ENCODE measurements at places on chromosomes 3 and 15.
A peak's percentile ranks its signal among the peaks of the same experiment; 100 is the strongest.

GRCh38 chr3:53845103-53845880, 927 bp downstream of the CHDH start:
- no peak for DNase-seq

DNA sequence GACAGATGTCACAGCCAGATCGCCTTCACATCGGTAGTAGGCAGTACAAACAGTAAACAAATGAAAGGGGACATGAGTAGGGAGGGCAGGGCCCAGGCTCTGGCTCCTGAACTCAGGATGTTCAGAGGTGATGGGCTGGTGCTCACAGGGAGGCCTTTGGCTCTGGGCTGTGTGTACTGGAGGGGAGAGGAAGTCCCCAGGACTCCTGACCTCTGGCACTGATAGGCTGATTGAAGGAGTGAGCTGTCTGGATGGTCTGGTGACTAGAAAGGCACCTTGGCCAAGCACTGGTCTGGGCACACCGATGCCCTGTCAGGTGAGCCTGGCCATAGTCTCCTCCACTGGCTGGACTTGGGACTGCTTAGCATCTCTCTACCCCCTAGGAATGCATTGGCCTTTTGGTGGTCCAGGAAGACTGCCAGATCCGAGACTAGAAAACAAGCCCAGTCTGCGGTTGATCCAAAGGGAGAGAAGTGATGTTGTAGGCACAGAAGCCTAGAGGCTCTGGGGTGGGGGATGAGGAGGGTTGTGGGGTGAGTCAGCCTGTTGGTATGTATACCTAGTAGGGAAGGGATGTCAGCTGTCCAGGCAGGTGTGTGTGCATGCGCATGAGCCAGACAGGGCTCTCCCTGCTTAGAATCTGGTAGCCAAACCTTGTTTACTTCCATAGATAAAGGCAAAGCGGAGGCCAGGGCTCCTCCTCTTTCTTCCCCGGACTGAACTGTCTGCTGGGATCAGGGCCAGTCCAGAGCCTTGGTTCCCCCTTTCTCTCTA, 1.9 kb downstream of the SPINT1 start:
- no peak for DNase-seq

GRCh38 chr3:162558016-162558415, 1061.4 kb downstream of the OTOL1 start:
- DNase-seq, result no peak

GRCh38 chr3:16513141-16514020, at the start of gene RFTN1:
Gene RFTN1, minus strand, starts transcription at chr3:16513699. Its CDS starts 19,830 bp downstream, at chr3:16493869.
- peak; percentile 38 for DNase-seq

GRCh38 chr3:128521715-128522114, 28.7 kb upstream of the GATA2 start:
- DNase-seq, result no peak

GRCh38 chr3:102016417-102016816, 167.1 kb downstream of the NFKBIZ start:
- DNase-seq, result no peak

GRCh38 chr3:112360561-112360960, 27.6 kb downstream of the CD200 start:
- no peak for DNase-seq

DNA sequence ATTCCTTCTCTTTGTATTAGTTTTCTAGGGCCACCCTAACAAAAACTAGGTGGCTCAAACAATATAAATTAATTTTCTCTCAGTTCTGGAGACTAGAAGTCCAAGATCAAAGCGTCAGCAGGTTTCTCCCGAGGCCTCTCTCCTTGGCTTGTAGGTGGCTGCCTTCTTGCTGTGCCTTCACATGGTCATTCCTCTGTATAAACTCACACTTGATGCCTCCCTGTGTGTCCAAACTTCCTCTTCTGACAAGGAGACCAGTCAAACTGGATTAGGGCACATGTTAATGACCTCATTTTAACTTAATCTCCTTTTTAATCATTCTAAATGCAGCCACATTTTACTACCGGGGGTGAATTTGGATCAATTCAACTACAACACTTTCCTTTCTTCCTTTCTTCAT, 691.1 kb downstream of the DIPK2A start:
- no peak for DNase-seq

DNA sequence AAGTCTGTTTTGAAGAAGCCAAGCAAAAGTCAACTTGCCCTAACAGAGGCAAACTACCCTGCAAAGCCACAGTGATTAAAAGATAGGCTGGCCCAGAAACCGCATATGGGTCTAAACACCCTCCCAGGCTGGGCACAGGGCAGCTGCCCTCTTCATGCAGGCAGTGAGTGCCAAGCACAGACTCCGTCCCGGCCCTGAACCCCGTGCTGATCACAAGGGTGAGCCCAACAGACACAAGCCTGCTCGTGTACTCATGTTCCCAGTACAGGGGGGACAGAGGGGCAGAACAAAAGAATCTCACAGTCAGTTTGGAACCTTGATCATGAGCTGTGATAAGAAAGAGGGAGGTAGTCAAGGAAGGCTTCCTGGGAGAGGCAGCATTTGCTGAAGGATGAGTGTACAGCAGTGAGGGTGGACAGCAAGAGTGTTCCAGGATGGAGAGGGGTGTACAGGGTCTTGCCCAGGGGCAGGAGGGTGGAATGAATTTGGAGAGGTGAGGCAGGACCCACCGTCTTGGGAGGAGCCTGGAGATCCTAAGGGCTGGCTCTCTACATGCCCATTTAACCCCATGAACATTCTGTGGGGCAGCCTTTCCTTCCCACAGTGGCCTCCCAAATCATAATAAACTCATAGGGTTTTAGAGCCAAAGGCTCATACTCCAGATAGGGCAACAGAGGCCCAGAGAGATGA, 43.2 kb upstream of the PRR23E start:
- no peak for DNase-seq

DNA sequence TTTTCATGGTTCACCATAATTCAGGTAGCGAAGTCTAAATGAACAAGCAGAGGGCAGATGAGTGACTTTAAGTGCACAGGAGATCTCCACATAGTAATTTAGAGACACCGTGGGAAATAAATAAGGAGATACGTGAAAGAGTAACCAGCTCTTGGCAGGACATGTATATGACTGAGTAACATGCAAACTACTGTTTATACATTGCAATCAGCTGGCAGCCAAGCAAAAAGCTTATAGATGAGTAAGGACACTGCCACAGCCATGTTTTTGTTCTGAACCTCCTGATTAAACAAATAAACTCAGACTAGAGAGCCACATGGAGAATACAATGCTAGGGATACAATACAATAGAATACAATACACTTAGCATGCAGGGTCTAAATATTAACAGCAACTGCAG, 252.4 kb downstream of the FHIT start:
- DNase-seq, result no peak

DNA sequence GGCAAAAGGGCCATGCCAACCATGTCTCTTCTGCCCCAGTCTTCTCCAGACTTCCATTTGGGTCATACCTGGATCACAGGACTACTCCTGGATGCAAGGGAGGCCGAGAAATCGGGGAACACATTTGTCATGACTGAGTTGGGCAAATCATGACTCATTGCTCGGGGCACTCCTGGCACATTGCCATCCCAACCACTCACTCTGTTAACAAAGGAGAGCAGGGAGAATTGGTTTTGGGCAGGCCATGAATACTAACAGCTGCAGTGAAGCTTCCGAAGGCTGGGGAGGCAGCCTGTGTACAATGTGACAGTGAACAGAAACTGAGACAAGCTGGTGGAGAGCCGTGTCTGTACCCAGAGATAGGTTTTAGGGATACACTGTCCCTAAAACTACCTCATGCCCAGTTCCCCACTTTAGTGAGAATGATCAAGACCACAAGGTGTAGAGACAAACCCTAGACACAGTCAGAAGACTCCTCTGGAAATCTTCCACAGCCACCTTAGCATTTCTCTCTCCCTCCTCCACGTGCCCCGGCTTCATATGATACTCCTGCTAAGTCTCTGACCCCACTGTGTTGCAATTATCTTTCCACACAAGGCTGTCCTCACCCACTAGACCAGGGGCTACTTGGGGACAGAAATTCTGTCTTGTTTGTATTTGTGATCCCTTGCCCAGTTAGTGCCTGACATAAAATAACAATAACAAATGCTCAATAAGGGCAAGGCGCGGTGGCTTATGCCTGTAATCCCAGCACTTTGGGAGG, 10.5 kb upstream of the BUB1B start:
- DNase-seq, result no peak

GRCh38 chr3:45596290-45596791, 1.8 kb downstream of the LIMD1 start:
- no peak for DNase-seq

- peak; percentile 67 for DNase-seq
Observed at GRCh38 chr3:67947808-67948508, 293.5 kb upstream of the SUCLG2 start.

DNA sequence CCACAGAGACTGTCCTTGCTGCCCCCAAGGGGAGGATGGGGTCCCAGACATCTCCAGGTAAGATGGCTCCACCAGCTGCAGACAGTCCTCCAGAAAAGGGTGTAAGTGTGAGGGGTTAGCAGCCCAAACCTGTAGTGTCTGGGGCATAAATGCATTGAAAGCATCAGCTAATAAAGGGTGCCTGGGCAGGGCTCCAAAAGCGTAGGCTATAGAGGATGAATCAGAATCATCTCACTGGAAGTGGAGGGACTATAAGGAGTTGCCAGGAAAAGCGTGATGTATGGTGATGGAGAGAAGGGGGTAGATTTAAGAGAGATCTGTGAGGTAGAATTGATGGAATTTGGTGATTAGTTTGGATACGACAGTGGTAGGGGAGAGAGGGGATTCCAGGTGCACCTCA, 79.9 kb upstream of the ONECUT1 start:
- DNase-seq, result no peak

GRCh38 chr3:66419036-66419435, 81.8 kb downstream of the LRIG1 start:
- no peak for DNase-seq

GRCh38 chr3:181880331-181880730, 168.6 kb downstream of the SOX2 start:
- no peak for DNase-seq

DNA sequence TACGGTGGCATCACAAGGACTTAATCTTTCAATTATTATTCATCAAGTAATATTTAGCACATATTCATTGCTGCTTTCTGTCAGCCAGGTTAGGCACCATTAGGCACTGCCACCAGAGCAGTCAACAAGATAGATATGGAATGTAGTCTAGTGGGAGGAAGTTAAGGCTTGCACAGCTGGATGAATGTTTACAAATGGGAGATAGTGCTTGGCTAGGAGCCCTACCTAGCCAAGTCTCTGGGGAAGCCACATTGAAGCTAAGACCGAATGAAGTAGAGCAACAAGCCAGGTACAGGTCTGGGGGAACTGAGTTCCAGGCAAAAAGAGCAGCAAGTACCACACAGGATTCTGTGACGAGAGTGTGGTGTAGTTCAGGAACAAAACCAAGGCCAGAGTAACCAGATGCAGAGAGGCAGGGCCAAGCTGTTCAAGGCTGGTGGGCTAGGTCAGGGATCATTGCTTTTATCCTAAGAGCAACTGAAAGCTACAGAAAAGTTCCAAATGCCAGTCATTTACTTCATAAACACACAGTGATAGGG, 33.4 kb upstream of the SCAANT1 start:
- DNase-seq, result no peak

- DNase-seq, result no peak
Observed at GRCh38 chr3:56748663-56749231, 53.0 kb downstream of the ARHGEF3 start.

GRCh38 chr3:45440562-45440961, 52.2 kb downstream of the LARS2 start:
- no peak for DNase-seq

GRCh38 chr3:148940983-148941382, 50.4 kb upstream of the GYG1 start:
- no peak for DNase-seq

- DNase-seq, result no peak
Observed at GRCh38 chr3:179560791-179561190, 1.9 kb upstream of the ACTL6A start.

DNA sequence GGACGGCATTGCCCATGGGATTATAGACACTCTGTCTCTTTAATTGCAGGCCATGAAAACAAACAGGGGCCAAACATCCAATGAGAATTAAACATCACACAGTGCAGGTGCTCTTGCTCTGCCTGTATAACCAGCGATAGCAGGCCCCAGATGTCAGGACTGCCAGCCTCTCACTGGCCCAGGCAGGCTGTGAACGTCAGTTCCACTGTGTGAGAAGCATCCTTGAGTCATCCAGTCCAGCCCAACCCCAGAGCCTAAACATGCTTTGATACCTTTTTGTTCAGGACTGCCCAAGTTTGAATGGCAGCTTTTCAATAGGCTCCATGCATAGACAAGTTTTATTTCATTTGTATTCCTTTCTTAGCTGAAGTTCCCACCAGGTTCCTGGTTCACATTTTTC, 189.8 kb downstream of the SLCO3A1 start:
- no peak for DNase-seq

DNA sequence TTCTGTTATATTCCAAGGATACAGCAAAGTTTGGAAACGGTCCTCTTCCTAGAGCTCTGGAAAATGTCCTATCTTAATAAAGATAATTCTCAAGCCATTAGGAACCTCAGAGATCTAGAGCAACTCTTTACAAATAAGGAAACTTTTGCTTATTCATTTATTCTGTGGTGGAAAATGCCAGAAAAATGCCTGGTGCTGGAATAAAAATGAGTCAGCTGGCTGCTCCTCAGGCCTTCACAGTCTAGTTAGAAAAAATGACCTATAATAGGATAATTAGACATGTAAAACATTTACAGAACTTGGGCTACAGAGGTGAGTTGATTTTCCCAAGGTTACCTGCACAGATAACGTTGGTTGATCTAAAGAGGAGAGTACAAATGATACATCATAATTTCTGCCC, 372.5 kb downstream of the NLGN1 start:
- no peak for DNase-seq

GRCh38 chr3:28841441-28841840, 439.4 kb upstream of the RBMS3 start:
- DNase-seq, result no peak

GRCh38 chr15:57133127-57133968, 214.9 kb downstream of the TCF12 start:
- no peak for DNase-seq

GRCh38 chr3:143657391-143657790, 190.9 kb downstream of the SLC9A9 start:
- no peak for DNase-seq

GRCh38 chr3:63910891-63911290, 1.3 kb downstream of the SCAANT1 start:
- no peak for DNase-seq

DNA sequence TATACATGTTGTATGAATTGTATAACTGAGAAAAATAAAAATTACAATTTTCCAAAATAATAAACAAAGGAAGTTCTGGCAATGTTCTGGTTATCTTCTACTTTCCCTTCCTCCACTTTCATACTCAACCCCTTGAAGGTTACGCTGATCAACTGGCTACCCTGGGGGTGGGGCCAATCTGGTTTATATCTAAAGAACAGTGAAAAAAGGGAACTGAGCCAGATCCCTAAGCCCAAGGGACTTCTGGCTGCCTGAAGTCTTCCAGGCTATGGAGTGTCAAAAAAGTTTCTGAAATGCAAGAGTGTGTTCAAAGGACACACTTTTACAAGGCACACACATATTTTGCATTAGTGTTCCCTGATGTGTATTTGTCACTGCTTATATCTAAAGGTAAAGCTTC, 591.9 kb downstream of the ROBO1 start:
- no peak for DNase-seq

- DNase-seq, result no peak
Observed at GRCh38 chr15:85463276-85463892, 83.0 kb downstream of the AKAP13 start.

- DNase-seq, result no peak
Observed at GRCh38 chr3:5197470-5198312, 10.2 kb downstream of the EDEM1 start.
